Colonic mucosa (tissue), 4 donors: ENCODE measurements at places on chromosomes 16 and 17.

- DNase-seq: no peak
Observed at GRCh38 chr16:81469710-81470535, 25.3 kb downstream of the CMIP start.

DNA sequence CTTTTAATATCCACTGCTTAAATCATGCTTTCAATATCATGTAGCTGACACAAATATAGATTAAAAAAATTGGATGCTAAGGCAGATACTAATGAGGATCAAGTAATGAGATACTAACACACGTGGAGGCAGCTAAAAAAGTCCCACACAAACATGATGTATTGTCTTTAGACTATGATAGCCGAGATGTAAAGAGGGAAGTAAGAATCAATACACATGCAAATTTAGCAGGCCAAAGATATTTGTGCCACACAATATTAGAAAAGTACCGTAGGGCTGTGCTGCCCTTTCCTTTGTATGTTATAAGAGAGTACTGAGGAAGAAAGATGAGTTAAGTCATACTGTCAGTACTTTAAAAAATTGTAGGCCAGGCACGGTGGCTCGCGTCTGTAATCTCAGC lies 51.4 kb upstream of the STAC2 start:
- DNase-seq: no peak

DNA sequence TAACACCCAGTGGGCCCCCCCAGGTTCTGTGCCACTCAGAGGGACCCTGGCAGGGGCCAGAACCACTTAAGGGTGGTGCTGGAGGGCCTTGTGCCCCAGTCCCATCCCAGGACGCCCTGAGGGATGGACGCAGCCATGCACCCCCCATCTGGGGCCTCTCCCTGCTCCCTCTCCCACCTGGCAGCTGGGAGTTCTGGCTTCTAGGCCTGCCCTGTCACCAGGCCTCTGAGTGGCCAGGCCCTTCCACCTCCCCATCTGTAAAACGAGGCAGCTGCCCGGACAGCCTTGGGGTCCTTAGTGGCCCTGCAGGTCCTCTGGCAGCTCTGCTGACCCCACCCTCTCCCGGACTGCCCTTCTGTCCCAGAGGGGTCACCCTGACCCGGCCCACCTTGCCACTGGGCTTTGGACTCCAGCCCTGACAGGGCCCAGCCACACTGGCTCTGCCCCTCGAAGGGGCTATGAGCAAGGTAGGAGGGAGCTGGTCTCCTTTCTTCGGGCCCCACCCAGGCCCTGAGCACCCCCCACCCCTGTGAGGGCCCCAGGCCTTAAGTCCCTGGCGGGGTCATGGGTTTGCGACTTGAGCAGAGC lies 12.3 kb downstream of the PAM16 start:
- no peak for DNase-seq

GRCh38 chr17:53273126-53273525 lies 549.6 kb upstream of the KIF2B start:
- no peak for DNase-seq

- DNase-seq: no peak
Observed at GRCh38 chr17:65389949-65390348, 171.5 kb downstream of the AXIN2 start.
